ENCODE measurements at places on chromosomes 5 and 9.

- DNase-seq, result no peak
These were observed 99.2 kb downstream of the CRB2 start for GRCh38 chr9:123455187-123455586.

- no peak for DNase-seq
These were observed 65.6 kb upstream of the IRX2 start for GRCh38 chr5:2817031-2817603.

DNA sequence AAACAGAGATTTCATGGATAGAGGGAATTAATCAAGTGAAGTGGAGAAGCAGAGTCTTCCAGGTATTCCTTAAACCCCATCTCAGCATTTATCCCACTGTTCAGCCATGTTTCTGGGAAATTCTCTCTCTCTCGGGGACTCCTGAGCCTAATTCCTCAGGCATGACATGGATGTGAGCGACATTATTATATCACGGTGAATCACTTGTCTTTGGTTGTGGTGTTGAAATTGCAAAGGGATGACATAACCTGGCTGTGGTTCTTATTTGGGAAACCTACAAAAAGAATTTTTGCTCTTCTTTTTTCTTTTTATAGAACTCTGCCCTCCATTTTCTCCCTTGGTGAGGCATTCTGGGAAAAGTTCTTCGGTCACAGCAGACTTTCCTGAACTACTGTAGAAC, 457.9 kb upstream of the PTGER4 start:
- DNase-seq, result no peak

DNA sequence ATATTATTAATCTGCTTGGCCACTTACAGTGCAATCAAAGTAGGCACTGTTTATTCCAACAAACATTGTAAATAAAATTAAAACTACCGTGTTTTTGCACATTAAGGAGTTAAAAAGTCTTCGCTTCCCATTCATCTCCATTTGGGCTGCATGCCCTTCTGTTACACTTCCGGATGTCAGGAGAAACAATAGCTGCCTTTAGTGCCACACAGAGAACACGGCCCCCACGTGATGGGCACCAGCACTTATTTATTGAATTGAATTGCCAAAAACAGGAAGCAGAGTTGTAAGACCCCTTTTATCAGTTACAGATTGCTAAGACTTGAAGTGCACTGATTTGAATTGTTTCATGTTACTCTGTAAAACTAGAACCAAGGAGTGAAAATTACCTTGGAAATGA, 80.4 kb downstream of the LHFPL2 start:
- no peak for DNase-seq

GRCh38 chr9:131994364-131995125, 85.1 kb downstream of the MED27 start:
- DNase-seq, result no peak

- no peak for DNase-seq
These were observed 83.4 kb upstream of the PCA3 start for GRCh38 chr9:76680716-76681425.

DNA sequence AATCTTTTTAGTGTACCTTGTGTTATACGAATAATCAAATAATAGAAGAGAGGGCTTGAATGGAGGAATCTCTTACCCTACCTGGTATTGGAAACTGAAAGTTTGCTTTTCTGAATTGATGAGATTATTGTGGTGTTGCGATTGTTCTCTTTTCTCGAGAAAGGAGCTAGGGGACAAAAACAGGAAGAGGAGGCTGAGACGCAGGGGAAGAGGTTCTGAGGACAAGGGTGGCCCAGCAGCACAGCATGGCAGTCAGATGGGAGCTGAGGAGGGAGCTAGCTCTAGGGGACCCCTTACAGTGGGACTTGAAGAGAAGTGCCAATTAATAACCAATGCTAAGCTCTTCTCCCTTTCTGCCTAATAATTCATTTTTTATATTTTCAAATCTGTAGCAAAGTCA, 183.3 kb upstream of the DMAC1 start:
- DNase-seq, result no peak

- no peak for DNase-seq
These were observed 55.0 kb downstream of the WWC1 start for GRCh38 chr5:168346417-168346816.

- no peak for DNase-seq
These were observed 213.6 kb downstream of the GRIA1 start for GRCh38 chr5:153704110-153704509.

GRCh38 chr5:72265032-72265877, 54.8 kb downstream of the MRPS27 start:
- DNase-seq, result no peak

- no peak for DNase-seq
These were observed 367.6 kb downstream of the GLIS3 start for GRCh38 chr9:3931996-3932906.

DNA sequence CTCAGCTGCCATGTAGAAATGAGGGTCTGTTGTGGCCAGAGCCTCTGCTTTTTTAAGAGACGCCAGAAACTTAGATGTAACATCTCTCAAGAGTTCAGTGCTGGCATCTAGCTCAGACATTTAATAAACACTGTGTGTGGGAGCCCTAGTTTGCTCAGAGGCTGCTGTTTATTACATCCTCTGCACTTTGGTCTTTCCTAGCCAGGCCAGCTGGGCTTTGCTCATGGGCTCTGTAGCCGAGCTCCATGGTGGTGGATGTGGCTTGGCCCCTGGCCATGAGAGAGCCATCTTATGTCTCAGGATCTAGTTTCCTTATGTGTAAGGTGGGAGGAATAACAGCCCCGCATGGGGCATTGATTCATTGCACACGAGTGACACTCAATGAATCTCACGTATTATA, 30.0 kb downstream of the ARHGEF37 start:
- no peak for DNase-seq

DNA sequence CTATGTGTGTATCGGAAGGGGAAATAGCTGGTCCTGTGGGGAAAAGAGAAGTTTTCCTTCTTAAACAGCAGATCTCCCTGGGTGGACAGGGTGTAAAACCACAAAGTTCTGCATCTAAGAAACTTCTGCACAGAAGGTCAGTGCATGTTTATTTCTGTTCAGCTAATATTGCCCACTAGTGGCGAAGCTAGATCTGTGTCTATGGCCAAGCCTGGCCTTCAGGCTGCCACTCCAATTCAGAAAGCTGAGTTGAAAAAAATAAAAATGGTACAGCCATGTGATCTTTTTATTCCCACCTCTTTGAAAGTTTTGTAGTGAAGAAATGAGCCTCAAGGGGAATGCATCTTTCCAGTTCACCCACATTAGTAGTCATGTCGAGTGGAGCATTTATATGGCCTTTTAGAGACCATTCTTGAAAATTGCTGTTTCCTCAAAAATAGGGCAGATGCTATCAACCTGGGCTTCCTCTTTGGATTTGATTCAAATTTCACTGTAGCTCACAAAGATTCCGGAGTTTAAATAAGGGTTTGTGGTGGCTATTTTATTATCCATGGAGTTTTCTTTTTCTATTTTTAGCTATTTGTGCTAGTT, 488.0 kb downstream of the PRELID2 start:
- no peak for DNase-seq

- no peak for DNase-seq
These were observed 366.6 kb downstream of the DMAC1 start for GRCh38 chr9:7432989-7433388.

Data from GM18507 (cell line).